Lung (tissue), 17 donors: ENCODE measurements at places on chromosomes 6 and 20. TPM values are rescaled to one million over a fixed set of nuclear protein-coding genes. Genes with fewer than 3 reads are reported as not detected.
A peak's percentile ranks its signal among the peaks of the same experiment; 100 is the strongest.

DNA sequence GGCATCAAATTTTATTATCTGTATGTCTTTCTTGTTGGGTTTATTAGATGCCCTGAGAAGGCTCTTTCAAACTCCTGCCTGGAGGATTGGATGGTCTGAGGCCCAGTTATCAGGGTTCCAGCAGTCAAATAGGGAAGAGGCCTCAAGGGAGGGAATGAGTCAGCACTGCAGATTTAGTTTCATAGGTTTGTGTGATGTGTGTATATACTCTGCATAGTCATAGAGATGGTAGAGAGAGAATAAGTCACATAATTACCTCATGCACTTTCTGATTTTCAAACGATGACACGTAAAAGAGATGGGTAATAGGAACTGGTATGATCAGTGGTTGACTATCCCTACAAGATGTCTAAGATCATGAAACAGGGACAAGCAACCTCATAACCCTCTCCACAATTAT, 82.1 kb downstream of the ADAT2 start:
- no peak for DNase-seq

DNA sequence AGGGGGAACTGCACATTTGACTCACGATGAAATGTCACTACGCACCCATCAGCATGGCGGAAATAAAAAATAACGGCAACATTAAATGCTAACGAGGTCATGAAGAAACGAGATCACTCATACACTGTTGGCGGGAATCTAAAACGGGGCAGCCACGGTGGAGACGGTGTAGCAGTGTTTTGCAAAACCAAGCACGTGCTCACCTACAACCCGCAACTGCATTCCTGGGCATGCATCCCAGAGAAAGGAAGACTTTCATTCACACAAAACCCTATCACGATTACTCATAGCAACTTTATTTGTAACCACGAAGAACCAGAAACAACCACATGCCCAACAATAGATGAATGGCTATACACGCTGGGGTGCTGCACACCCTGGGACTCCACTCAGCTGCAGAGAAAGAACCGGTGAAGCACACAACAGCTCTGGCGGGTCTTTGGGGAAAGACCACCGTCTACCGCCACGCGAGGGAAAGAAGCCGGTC, 77.0 kb downstream of the YTHDF1 start:
- no peak for DNase-seq

DNA sequence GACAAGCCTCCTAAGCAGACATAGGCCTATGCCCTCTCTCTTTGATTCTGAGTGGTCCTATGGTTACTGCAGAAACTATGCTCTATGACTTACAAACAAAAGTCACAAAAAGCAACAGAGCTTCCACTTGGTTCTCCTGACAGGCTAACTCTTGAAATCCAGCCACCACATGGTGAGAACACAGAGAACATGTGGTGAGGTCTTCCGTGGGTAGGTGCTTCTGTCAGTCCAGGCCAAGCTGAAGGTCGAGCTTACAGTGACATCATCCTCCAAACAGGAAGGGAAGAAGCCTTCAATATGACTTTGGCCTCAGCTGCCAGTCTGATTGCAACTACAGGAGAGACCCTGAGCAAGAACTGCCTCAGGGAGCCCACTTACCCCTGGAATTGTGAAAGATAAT, 265.5 kb downstream of the TBX18 start:
- DNase-seq, result no peak

DNA sequence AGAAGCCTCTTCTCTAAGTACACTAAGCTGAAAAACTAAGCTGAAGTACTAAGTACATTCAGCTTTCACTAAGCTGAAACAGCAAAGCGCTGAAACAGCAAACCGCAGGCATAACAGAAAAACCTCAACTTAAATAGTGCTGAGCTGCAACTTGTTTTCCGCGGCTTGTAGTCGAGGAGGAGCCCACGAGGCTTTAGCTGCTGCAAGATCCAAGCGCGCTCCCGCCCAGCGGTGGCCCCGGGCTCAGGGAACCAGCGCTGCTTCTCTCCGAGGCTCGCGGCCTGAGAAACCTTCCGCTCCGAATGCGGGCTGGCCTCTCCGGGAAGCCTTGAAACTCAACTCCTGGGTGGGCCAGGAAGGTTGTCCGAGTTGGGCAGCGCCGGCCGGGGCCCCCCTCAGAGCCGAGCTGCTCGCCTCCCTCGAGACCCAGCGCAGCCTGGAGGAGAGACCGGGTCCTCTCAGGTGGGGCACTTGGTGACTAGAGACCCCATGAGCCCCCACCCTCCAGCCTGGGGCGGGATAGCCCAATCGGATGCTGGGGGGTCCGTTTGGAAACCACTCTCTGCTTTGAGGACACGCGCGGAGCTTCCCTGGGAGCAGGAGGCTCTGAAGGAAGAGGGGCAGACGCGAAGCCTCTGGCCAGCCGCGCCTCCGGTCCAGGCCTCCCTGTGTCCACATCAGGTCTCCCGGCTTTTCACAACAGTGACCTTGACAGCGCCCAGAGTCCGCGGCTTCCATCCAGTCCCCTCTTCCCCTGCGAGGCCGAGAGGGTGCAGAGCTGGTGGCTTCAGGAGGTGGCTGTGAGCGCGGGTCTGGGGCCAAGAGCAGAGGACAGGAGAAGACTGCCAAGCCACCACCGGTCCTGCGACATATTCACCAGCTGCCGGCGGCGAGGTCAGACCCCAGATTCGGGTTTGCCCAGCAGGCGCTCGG, 38.1 kb upstream of the HLA-E start:
- peak; percentile 70 for DNase-seq

GRCh38 chr20:1895674-1896483, 672 bp downstream of the SIRPA start:
- DNase-seq, result peak; percentile 21

Gene EDN3
- total RNA-seq, result 3.6 TPM

Gene CCN6
- not detected for total RNA-seq

GRCh38 chr6:4250645-4251044, 115.3 kb upstream of the ECI2 start:
- DNase-seq, result no peak

Gene COL19A1
- total RNA-seq, result 0.80 TPM

Gene KCNK15
- 2.6 TPM for total RNA-seq

Gene NRSN1
- 0.17 TPM for total RNA-seq

GRCh38 chr6:17851001-17851719, 136.3 kb downstream of the KIF13A start:
- DNase-seq, result no peak

- no peak for DNase-seq
Observed at GRCh38 chr6:25064006-25064405, 128.2 kb upstream of the RIPOR2 start.

- no peak for DNase-seq
Observed at GRCh38 chr6:14754751-14755513, 490.9 kb upstream of the JARID2 start.

GRCh38 chr20:64063389-64064144, 569 bp downstream of the TCEA2 start:
- DNase-seq, result no peak

DNA sequence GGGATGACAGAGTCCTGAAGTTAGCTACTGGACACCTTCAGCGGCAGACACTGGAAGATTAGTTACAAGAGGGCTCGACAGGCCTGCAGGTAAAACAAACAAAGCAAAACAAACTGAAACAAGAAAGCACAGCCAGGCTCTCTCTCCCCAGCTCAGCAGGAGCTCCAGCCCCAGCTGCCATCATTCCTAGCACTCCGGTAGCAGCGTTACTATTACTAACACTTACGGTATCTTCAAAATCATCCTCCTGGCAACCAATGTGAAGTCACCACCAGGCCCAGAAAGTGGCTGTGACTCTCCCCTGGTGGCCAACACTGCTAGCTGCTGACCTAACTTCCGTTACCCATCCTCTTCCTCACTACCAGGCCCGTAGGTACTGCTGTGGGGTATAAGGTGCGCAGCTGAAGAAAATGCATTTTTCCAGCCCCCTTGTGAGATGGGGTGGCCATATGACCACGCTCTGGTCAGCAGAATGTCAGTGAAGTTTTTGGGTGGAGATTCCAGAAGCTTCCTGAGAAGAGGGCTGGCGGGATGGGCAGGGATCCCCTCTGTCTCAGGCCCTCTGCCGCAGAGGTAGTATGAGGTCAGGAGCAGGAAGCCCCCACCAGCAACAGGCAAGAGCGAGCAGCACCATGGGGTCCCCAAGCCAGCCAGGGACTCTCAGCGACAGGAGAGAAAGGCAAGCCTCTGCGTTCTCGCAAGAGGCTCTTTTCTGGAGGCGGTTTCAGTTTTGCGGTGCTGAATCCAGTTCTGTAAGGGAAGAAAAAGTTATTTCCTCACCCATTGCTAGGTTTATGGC, 37.4 kb upstream of the TBXT start:
- no peak for DNase-seq

GRCh38 chr20:34472246-34472925, 43.8 kb upstream of the DYNLRB1 start:
- no peak for DNase-seq

GRCh38 chr20:56369179-56369578, 10.4 kb downstream of the FAM210B start:
- no peak for DNase-seq

Gene HTR1E
- not detected for total RNA-seq

DNA sequence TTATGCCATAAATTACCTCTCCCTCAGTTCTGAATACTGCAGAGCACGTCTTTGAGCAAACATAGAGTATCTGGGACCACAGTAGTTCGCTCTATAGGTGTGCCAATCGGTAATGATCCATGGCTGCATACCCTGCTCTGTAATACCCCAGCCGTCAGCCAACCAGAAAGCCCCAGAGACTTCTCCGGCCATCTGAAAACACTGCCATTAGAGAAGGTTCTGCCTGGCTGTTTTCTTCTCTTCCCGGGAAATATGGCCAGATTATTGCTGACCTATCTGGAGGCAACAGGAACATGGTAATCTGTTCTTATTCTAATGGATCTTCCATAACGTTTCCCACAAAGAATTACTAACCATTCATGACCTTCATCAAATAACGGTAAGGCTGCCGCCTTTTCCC, 139.9 kb downstream of the RPS12 start:
- DNase-seq, result no peak

DNA sequence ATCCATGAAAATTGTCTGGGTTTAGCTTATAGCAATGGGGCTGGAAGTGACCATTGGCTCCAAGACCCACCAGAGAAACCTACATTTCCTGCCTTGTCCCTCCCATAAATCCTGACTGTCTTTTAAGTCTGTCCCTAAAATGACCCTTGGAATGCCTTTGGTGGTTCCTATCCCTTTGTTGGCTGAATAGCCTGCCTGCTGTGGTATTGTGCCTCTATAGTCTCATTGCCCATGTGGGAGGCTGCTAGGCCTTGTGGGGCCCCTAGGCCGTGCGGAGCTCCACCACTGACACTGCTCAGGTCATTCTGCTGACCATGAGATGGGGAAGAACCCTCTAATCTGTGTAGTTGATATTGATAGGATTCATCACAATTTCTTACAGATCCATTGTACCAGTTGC, 43.3 kb downstream of the SCP2D1 start:
- no peak for DNase-seq

Gene CRISP3
- total RNA-seq, result 1.1 TPM

DNA sequence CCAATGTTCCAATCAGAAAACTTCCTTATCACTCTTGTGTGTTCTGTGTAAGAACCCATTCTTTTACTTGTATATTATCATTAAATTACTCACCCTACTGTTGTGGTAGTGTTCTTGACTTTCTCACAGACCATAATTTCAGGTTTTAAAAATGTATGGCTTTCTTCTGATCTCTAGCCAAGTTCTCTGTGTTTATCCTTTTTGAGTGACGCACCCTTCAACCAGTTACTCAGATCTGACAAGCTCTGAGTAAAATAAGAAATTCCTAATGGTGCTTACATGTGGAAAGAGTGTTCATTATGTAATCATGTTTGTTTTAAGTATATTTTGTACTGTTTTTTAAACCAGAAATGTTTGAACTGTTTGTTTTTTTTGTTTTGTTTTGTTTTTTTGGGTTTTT, 11.0 kb downstream of the TBPL1 start:
- peak; percentile 35 for DNase-seq

DNA sequence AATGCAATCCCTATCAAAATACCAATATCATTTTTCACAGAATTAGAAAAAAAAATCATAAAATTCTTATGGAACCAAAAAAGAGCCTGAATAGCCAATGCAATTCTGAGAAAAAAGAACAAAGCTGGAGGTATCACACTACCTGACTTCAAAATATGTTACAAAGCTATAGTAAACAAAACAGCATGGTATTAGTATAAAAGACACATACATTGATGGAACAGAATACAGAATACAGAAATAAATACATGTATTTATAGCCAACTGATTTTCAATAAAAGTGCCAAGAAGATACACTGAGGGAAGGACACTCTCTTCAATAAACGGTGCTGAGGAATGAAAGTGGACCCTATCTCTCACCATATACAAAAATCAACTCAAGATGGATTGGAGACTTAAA, 28.7 kb upstream of the AKAP12 start:
- no peak for DNase-seq

Gene CNKSR3
- total RNA-seq, result 14.5 TPM

DNA sequence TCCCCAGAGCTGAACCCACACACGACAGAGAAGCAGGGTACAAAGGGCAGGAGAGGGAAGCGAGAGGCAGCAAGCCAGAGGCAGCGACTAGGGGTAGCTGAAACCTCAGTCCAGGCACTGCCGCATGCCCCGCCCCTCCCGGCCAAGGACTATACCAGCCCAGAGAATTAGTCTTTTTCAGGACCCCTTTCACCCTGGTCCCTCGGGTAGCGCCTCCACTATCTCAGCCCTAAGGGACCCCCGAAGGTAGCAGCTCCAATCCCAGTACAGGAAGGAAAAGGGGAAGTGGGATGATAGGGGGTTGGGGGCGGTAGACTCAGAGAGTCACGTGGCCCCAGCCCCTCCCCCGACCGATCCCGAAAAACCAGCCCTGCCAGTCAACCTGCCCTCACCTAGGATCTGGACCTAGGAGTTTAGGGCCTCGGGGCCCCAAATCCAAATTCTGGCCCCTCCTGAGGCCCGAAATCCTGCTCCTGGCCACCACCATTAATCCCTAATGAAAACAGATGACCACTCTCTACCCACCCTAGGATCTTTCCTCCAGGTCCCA, 1.3 kb downstream of the RGL2 start:
- DNase-seq, result peak; percentile 65

DNA sequence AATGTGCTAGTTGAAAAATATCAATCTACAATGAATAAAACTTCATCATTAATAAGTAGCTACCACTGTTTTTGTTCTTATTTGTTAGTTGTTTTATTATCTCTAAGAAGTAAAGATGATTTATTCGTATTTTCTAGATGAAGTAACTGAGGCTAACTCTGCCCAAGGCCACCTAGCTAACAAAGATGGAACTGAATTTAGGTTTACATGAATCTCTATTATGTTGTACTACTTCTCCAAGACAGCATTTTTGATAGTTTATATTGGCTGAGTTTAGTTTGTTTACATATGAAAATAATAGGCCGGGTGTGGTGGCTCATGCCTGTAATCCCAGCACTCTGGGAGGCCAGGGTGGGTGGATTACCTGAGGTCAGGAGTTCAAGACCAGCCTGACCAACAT, 121.5 kb downstream of the NCOA3 start:
- DNase-seq, result no peak

DNA sequence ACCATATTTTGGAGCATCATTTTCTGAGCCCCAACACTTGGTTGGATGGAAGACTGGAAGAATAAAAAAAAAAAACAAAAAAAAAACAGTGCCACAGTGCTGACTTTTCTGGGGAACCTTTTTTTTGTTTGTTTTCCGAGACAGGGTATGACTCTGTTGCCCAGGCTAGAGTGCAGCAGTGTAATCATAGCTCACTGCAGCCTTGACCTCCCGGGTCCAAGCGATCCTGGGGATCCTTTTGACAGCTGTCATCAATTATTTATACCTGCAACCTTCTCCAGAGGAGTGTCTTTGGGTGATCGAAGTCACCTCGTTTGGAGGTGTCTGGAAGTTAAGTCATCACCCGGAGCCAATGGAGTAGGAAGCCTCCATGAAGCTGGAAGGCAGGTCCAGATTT, 7.8 kb upstream of the TPX2 start:
- no peak for DNase-seq

GRCh38 chr6:168725802-168726201, 284.8 kb downstream of the SMOC2 start:
- DNase-seq, result no peak

Gene BHLHE23
- total RNA-seq, result not detected
